ENCODE measurements at places on chromosomes 2 and 18.

GRCh38 chr2:214549946-214550345, 139.1 kb downstream of the VWC2L start:
- DNase-seq, result no peak

- DNase-seq, result no peak
Measured at GRCh38 chr2:241489733-241490680, 18.4 kb downstream of the STK25 start.

DNA sequence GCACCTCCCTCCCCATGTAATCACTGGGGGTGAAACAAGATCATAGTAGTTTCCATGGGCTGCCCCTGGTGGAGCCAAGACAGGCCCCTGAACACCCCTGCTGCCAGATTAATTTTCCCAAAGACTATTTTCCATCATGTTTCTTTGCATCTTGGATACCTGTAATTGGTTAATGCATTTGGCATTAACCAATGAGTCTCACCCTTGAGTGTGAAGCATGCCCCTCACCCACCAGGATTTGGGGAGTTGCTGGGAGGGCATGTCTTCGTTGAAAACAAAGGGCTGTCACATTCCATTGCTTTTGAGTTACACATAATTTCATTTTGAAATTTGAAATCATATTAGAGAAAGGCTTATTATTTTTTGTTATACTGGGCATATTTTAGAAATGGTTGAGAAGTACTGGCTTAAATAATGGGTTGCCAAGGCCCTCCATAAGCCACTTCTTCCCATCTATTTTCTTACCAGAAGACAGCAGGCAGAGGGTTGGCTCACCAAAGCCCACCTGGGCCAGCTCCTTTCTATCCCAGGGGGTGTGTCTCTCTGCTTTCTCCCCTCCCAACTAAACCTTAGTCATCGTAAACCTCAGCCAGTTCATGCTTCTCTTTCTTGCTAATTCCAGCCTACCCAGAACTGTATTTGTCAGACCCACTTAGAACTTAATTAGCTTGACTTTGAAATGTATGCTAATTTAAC, 51.8 kb downstream of the ATIC start:
- DNase-seq, result no peak

GRCh38 chr2:38933653-38934052, 44.0 kb downstream of the ARHGEF33 start:
- DNase-seq, result no peak

- DNase-seq, result no peak
Measured at GRCh38 chr2:58604096-58604495, 363.0 kb upstream of the FANCL start.

Data from stimulated activated CD4-positive, alpha-beta T cell treated with anti-CD3 and anti-CD28 coated beads, Interleukin-15, amount 100 ng/mL, for 1 hour (primary cell).